ENCODE measurements at places on chromosomes 13 and 19.

- DNase-seq: no peak
Observed at GRCh38 chr19:39817888-39818561, 15.9 kb downstream of the DYRK1B start.

DNA sequence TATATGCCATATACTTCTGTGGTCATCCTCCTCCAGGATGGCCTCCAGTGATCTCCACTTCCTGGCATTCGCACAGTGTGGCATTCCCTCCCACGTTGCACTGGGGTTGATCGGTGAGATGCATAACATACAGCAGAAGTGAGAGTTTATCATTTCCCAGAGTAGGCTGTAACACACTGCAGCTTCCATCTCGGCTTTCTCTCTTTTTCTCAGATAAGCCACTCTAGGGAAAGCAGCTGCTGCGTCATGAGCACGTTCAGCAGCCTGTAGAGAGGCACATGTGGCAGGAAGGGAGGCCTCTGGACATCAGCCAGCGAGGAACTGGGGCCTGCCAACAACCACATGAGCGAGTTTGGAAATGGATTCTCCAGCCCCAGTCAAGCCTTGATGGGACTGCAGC is 807.1 kb downstream of the DIAPH3 start:
- DNase-seq: no peak

GRCh38 chr19:54387991-54388801 is 23.5 kb upstream of the LAIR1 start:
- DNase-seq: no peak

- no peak for DNase-seq
Observed at GRCh38 chr13:71797517-71797916, 69.5 kb downstream of the DACH1 start.

DNA sequence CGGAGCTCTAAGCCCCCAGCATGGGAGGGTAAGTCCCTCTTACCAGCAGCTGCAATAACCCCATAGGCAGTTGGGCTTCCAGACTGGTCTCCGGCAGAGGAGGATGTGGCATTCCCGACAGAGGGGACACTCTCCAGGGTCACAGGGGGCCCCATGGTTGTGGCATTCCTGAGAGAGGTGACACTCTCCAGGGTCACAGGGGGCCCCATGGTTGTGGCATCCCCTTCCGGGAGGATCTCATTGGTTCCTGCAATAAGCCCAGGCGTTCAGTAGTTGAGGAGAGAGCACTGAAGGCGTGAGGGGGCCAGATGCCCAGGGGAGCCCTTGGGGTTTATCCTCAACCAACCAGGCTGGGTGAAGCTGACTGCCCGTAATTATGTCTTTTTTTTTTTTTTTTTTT is 5.4 kb downstream of the CD320 start:
- DNase-seq: no peak

GRCh38 chr13:26820871-26821270 is 60.3 kb upstream of the GPR12 start:
- DNase-seq: no peak

- peak; percentile 89 for DNase-seq
Observed at GRCh38 chr13:26037302-26037701, 14.5 kb downstream of the SHISA2 start.

- DNase-seq: peak; percentile 5
Observed at GRCh38 chr19:44640518-44640917, 3.2 kb upstream of the PVR start.

DNA sequence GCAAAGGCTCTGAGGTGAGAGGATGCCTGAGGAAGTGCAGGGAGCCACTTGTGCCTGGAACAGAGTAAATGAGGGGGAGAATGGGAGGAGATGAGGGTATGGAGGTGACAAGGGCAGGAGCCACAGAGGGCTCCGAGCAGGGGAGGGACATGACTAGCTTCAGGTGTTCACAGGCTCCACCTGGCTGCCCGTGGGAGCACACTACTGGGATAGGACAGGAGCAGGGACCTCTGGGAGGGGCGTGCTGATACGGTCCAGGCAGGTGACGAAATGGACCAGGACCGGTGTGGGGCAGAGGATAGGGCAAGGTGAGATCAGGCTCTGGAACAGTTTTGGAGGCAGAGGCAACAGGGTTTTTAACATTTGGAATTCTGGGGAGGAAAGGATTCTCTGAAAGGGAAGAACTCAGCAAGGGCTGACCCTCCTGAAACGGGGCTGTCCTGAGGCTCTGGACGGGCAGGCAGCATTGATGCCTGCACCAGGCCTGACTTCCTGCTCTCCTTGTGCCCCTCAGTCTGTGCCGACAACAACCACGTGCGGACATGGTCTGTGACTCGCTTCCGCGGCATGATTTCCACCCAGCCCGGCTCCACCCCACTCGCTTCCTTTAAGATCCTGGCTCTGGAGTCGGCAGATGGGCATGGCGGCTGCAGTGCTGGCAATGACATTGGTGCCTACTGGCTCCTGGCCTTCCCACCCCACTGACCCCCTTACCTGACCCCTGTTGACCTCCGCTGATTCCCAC is 11.6 kb downstream of the SHKBP1 start:
- no peak for DNase-seq

GRCh38 chr13:73571376-73571775 is 512.6 kb downstream of the KLF5 start:
- DNase-seq: no peak

DNA sequence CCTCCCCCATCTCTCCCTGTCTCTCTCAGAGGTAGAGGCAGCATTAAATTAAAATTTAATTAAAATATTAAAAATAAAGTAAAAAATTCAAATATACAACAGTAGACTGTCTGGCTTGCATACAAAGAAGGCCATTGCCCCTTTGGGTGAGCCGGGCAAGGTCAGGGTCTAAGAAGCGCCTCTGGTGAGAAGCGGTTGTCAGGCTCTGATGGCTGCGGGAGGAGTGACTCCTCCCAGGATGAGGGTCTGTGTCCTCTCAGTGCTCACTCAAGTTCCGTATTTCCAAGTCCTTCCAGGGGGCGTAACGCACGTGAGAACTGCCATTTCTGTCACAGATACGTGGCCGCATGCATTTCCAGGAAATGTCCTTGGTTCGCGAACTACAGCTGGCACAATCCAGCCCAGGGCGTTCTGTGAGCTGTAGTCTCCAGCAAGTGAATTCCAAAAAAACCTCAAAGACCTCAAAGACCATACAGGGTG is 737 bp upstream of the ZNF181 start:
- no peak for DNase-seq

GRCh38 chr19:39514840-39515550 is at the start of gene SELENOV:
SELENOV (plus strand) TSS chr19:39515139; CDS start chr19:39515213, 74 bp downstream.
- peak; percentile 70 for DNase-seq

DNA sequence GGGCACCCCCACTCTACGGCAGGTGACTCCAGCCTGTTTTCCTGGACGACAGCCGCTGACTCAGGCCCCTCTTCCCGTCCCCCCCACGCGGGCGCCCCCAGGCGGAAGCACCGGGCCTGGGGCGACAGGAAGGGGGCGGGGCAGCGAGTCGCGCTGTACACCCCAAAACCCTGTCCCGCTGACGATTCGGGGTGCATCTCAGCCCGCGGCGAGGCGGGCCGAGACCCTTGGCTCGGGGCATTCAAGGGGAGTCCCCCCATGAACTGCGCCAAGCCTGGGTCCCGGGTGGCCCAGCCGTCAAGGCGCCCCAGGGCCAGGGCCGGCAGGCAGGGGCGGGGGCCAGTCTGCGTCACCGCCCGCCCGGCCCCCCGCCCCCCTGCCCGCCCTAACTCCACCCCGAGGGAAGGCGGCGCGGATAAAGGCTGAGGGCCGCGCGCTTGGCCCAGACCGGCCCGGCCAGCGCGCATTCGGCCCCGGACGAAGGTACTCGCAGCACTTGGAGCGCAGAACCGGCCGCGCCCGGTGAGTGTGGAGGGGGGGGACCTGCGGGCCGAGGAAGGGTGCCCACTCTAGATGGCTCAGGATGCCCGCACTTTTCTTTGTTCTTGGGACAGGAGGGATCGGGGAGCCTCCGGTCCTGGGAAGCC is at the start of gene MIDN:
MIDN (plus strand) TSS at position 445 of the 647 bp plus-strand sequence. CDS start 1,714 bp downstream, outside the sequence.
- DNase-seq: peak; percentile 93

DNA sequence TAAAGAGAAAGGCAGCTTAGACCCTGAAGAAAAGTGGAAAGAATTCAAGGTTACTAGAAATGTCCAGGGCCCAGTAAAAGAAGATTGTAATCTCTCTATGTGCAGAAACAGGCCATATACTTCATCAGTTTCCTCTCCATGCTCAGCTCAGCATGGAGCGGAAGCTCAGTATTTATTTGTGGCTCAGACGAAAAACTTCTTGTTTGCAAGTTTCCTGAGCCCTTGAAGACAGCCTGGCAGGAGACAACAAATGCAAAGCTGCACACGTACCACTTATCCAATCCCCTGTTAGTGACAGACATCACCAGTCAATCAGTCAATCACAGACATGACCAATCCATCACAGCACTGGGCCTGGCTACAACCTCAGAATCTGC is 8.1 kb upstream of the KLF2 start:
- no peak for DNase-seq

- DNase-seq: no peak
Observed at GRCh38 chr13:111280681-111281585, 39.5 kb upstream of the TEX29 start.

- DNase-seq: no peak
Observed at GRCh38 chr19:47280183-47280797, 5.6 kb downstream of the INAFM1 start.

DNA sequence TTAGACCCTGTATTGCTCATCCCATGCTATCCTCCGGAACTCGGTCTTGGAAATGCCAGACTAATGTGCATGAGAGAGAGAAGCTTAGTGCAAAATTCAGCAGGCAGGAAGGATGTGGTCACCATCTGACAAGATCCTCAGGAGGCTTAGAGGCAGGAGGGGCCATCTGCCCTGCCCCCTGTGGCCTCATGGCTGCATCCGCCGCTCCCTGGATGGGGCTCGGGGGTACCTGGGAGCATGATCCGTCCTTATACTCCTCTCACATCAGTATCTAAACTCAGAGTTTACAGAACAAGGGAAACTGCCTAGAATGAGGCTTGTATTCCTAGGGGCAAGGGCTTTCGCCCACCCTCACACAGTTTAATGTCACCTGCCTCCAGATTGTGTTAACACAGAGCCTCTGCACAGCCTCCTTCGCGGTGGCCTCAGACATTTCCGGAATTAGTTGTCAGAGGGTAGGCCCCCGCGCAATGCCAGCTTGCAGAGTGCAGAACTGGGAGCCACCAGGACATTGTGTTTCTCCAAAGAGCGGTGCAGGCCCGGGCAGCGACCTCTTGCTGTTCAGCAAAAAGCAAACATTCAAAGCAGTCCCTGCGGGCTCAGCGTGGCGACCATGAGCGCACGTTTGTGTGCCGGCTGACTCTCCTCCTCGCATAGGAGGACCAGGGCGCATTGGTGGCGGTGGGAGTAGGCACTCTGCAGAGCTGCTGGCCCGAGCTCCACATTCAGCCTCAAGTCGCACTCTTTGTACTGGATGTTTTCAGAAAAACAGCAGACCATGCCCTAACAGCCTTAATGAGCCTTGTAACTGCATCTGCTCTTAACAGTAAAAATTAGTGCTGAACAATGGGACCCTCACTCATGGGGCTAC is 39.1 kb downstream of the GPR12 start:
- DNase-seq: no peak

- DNase-seq: no peak
Observed at GRCh38 chr13:21898945-21899344, 228.1 kb downstream of the FGF9 start.

DNA sequence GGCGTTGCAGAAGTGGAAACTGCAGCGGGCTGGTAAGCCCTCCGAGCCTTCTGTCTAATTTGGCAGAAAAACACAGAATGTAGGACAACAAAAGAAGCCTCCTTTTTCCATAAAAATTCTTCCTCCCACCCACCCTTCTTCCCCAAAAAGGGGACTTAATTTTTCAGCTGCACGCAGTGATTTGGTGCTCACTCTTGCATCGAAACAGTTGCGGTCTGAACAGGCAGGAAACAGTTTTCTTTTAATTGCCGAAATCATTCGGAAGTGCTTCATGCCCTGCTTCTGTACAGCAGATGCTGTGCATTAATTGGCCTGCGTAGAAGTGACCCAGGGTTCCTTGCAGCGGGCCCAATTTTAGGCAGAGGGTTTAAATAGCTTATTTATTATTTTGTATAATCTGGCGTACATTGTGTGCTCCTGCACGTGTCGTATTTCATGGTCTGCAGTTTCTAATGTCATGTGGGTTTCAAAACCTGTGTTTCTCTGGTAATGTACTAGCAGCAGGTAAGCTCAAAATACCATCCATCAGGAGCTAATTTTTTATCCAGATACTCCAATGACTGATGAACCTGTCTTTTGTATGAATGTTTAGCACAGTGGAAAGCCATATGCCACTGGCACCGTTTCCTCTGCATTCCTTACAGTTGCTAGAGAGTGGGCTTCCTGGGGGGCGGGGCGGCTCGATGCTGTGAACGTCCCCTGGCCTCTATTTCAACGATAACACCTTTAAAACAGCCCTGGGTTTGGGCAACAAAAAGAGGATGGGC is 66.6 kb downstream of the GGACT start:
- DNase-seq: no peak

GRCh38 chr13:75312884-75313520 is 169.0 kb downstream of the TBC1D4 start:
- DNase-seq: no peak

GRCh38 chr19:32642771-32643170 is 32.2 kb downstream of the ANKRD27 start:
- DNase-seq: no peak

- no peak for DNase-seq
Observed at GRCh38 chr13:29801102-29801501, 49.3 kb downstream of the UBL3 start.

DNA sequence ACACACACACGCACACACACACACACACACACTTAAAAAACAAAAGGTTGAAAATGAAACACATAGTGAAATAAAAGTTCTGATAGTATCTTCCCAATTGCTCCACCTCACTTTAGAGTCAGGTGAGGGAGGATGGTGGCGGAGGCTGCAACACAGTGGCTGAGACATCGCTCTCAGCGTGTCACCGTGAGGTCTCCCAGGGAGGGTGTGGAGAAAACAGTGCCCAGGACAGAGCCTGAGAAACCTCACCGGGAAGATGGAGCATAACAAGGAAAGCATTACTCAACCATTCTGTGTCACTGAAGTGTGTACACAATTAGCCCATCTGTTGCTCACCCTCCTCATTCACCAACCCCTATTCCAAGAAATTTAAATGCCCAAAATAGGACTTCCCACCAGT is 111.4 kb upstream of the USP29 start:
- DNase-seq: peak; percentile 24

DNA sequence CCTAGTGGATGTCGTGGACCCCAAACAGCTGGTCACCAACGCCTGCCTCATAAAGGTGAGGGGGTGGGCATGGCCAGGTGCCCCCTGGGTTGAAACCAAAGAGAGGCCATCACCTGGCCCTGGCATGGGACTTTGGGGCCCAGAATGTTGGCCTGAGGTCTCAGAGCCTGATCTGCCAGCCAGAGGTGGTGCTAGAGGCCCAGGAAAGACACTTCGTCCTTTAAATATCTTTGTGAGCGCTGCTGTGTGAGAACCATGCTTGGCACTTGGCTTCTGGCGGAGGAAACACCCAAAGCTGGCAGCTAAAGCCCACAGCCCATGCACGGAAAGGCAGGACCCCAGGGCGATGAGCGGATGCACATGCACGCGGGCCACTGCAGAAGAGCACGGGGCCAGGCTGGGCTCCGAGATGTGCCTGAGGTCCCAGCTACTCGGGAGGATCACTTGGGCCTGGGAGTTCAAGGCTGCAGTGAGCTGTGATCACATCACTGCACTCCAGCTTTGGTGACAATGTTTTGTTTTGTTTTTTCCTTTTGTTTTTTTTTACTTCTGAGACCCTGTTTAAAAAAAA is 4.3 kb upstream of the ADM5 start:
- no peak for DNase-seq

Measured in posterior cingulate gyrus (tissue), 11 donors.